Cortex of kidney (tissue), 1 donor: ENCODE measurements at places on chromosomes 2 and 18.

- no peak for DNase-seq
Measured at GRCh38 chr2:106343274-106343673, 124.9 kb downstream of the RGPD3 start.

- no peak for DNase-seq
Measured at GRCh38 chr18:44817831-44818473, 137.3 kb downstream of the SETBP1 start.

GRCh38 chr2:161044095-161044865, 115.9 kb upstream of the TANK start:
- no peak for DNase-seq

DNA sequence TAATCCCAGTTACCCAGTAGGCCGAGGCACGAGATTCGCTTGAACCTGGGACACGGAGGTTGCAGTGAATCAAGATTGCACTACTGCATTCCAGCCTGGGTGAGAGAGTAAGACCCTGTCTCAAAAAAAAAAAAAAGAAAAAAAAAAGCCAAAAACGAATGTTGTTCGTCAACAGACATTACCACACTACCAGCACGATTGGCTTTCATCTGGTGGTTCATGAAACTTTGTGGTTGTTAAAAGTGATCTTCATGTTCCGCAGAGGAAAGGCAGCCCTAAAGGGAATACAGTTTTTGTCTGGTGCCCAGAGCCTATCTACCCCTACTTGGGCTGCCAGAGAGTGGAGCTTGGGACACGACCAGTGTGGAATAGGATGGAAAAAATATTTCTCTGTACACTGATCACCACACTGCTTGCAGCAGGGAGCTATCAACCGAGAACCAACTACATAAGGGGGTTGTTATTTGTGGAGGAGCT, 13.6 kb upstream of the CXCR4 start:
- no peak for DNase-seq

DNA sequence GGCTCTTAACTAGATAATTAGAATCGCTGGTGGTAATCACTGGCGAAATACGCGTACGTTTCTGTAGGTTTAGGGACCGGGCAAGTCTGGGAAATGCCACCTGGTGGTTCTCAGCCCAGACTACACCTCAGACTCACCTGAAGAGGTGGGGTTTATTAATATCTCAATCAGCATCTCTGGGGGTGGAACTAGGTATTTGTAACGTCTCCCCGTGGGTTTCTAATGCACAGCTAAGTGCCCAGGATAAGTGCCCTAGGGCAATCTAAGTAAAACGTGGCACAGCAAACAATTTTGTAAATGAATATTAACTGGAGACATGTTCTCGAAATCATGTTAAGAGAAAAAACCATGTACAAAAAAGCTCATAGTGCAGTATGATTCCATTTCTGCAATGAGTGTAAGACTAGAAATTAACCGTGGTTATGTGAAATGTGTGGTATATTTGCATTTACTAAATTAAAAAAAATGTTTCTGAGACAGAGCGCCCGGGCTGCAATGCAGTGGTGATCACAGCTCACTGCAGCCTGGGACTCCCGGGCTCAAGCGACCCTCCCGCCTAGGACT, 760 bp upstream of the CNOT11 start:
- DNase-seq: no peak

DNA sequence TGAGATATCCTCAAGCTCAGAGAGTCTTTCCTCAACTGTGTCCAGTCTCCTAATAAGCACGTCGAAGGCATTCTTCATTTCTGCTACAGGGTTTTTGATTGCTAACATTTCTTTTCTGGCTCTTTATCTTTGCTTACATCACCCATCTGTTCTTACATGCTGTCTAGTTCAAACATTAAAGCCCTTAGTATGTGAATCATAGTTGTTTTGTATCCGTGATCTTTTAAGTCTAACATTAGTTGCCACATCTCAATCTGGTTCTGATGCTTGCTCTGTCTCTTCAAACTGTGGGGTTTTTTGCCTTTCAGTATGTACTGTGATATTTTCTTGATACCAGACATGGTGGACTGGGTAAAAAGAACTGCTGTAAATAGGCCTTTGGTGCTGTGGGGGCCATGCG, 235.2 kb downstream of the SH3RF3 start:
- no peak for DNase-seq

- DNase-seq: no peak
Measured at GRCh38 chr18:11322716-11323115, 173.3 kb upstream of the PIEZO2 start.

DNA sequence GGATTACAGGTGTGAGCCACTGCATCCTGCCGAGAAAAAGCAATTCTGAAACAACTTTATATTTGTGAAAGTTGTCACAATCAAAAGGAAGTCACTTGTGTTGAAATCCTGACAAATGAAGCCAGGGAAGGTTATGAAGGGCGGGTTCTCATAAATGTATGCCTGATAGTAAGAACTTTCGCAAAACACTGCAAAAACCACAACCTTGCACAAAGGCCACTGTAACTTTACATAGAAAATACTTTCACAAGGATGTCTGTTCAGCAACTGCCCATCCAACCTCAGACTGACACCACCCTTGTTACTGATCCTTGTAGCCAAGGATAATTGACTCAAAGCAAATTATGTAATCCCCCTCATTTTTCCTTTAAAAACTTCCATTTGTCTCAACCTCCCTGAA, 90.6 kb downstream of the SLC4A3 start:
- DNase-seq: no peak

- DNase-seq: no peak
Measured at GRCh38 chr2:239937866-239938640, 87.1 kb downstream of the NDUFA10 start.

DNA sequence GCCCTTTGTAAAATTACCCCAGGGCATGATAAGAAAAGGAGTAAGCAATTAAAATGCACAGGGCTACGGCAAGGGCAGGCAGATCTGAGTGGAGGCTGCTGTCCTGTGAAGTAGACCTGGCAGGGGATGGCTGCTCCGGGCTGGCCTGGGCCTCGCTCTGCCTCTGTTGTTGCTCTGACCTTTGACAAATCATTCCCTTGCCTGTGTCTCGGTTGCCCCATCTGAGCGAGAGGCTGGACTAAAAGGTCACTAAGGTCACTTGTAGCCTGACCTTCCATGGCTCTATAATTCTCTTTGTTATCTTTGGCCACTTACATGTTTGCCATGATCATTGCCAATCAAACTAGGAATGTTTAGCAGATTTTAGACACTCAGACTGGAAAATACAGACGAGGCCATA, 118.1 kb downstream of the KLHL29 start:
- no peak for DNase-seq

DNA sequence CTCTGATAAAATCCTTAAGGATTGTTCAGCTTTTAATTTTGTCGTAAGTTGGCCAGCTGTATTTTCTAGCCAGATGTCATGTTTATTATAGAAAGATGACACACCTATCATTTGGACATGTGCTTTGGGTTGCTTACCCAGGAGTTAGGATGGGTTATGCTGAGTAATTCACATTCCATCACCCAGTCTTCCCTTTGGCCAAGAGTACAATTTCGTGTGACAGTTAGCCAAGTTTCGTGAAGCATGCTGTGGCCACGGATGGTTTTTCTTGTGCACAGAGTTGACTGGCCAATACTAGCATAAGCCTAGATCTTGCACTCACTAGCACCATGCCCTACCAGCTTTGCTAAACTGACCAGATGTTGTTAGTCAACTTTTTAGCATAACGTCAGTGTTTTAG, 5.8 kb downstream of the MAPRE3 start:
- DNase-seq: no peak

DNA sequence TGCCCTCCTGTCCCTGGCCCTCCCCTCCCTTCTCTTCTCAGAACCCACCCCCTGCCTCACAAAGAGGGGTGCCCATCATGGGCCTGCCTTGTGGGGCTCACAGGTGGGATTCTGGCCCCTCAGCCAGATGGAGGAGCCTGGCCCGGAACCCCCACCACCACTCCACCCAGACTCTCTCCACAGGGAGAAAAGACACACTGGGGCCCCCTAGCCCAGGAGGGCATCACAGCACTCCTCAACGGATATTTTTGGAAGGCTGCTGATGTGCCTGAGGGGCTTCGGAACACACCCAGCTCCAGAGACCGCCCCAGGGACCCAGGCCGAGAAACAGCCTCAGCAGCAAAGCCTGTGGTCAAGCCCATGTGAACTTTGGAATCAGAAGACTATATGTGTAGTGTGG, 9.9 kb downstream of the KCNIP3 start:
- no peak for DNase-seq

- DNase-seq: no peak
Measured at GRCh38 chr2:150595803-150596470, 108.5 kb upstream of the RND3 start.

DNA sequence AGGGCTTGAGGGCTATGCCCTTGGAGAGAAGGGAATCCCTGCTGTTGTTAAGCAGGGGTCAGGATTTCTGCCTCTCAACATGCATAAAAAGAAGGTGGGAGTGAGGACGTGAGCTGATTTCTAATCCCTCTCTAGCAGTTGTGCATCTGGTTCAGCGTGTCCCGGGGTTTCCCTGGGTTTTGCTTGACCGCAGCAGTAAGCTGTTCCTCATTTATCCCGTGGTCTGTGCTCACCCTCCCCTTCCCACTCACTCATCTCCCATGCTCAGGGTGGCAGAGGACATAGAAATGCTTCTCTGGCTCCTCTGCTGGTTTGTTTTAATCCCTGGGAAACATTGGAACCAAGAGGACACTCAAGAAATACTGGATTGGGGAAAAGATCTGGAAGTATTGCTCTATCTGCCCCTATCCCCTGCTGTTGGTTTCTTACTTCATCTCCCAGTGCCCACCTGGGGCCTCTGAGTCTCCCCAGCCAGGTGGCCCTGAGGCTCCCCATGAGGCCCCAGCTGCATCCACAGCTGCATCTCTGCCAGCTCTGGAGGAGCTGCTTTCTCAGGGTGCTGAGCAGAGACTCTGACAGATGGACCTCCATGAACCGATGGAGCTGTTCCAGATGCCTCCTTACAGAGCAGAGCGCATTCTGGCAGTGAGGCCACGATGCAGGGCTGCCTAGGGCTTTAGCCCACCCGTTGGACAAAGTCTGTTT, 36.1 kb downstream of the TET3 start:
- DNase-seq: no peak

DNA sequence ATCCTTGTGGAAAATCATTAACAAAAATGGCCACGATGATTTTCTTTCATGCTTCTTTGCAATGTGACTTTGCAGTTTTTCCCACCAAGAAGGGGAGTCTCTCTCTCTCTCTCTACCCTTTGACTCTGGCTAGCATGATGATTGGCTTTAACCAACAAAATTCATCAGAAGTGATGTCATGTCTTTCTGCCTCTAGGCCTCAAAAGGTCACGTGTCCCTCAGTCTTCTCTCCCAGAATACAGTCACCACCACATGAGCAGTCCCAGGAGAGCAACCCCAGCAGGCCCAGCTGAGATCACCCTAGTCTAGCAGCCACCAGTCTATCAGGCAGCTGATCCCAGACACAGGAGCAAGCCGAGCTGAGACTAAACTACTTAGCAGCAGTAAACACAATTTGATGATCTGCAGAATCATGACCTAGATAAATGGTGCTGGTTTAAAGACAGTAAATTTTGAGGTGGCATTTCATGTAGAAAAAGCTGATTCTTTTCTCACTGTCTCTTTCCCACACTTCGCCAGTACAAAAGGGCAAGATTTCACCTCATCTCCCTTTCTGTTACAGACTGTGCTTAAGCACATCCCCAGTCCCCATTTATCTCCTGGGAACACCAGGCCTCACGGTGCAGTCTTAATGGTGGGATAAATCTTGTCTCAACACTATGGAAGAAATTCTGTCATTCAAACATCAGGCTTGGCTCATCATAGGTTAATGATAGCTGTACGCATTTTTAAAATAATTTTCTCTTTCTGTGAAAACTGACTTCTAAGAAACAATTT, 132.7 kb downstream of the SCG2 start:
- no peak for DNase-seq

GRCh38 chr2:95382686-95383634, 19.5 kb upstream of the FAHD2A start:
- no peak for DNase-seq

GRCh38 chr2:218798767-218799504, 17.0 kb downstream of the CYP27A1 start:
- no peak for DNase-seq

DNA sequence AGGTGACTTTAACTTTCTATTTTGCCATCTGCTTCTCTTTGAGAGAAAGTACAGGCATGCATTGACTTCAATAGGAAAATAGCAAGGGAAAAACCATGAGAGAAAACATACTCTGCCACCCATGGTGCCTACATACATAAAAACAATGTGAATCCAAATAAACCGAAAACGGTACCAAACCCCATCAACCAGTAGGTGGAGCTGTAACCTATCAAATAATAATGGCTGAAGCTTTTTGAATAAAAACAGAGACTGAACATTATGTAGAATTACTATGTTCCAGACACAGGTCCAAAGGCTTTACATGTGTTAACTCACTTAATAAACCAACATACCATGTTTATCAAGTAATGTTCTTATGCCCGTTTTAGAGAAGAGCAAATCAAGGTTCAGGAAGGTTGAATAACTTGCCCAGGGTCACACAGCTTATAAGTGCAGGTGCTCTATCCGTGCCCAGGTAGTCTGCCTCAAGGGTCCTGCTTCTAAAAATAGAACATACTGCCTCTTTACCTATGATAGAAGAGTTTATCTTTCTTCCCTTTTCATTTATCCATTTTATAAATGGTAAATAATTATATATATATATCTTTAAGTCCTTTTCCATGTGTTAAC, 293.9 kb upstream of the SYT4 start:
- DNase-seq: no peak

- no peak for DNase-seq
Measured at GRCh38 chr2:18503376-18504228, 56.9 kb downstream of the RDH14 start.

GRCh38 chr2:170216981-170217380, 39.0 kb downstream of the MYO3B start:
- DNase-seq: no peak

- no peak for DNase-seq
Measured at GRCh38 chr2:144645083-144645778, 125.3 kb upstream of the ZEB2 start.

- no peak for DNase-seq
Measured at GRCh38 chr2:172735582-172736423, at the start of gene RAPGEF4. Gene RAPGEF4, plus strand, starts transcription at chr2:172735845. Its CDS starts 139 bp downstream, at chr2:172735984.

- DNase-seq: no peak
Measured at GRCh38 chr18:74506448-74507084, 10.4 kb downstream of the CNDP2 start.

GRCh38 chr2:132372276-132372675, 44.3 kb upstream of the GPR39 start:
- no peak for DNase-seq

GRCh38 chr18:551404-552061, 28.6 kb upstream of the CETN1 start:
- no peak for DNase-seq

- no peak for DNase-seq
Measured at GRCh38 chr2:33321236-33321771, 155.1 kb upstream of the RASGRP3 start.

- DNase-seq: no peak
Measured at GRCh38 chr2:211498551-211499205, 942.3 kb downstream of the CPS1 start.

DNA sequence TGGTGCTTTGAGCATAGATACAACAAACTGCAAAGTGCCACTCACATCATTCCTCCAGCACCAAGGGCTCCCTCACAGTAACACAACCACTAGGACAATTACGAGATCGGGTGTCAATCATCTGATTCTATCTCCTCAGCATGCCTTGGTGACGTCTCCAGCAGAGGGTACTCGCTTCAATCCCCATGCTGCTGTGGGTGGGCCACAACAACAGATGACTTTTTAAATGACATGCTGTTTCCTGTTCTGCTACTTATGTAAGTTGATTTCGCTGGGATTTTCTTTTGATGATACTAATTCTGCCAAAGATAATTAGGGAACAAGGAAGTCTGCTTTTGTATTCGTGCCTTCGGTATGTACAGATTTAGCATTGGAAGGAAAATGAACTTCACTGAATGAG, 1113.0 kb downstream of the BCL11A start:
- DNase-seq: no peak
